Cerebellum (tissue), 4 donors: ENCODE measurements at places on chromosomes 3 and 15. TPM values are rescaled to one million over a fixed set of nuclear protein-coding genes. Genes with fewer than 3 reads are reported as not detected.

GTF2A2 gene
- 15.9 TPM for total RNA-seq

PLA2G4E gene
- not detected for total RNA-seq

SRGAP3 gene
- 130 TPM for total RNA-seq

B3GNT5 gene
- 19.9 TPM for total RNA-seq

MYLK gene
- 11.9 TPM for total RNA-seq

PLCL2 gene
- total RNA-seq, result 54.8 TPM

PROS1 gene
- total RNA-seq, result 16.1 TPM

PIK3R4 gene
- total RNA-seq, result 30.8 TPM

APOD gene
- total RNA-seq, result 5.2 TPM

PRKCI gene
- total RNA-seq, result 66.8 TPM

GCSAM gene
- total RNA-seq, result 0.27 TPM

GPR160 gene
- total RNA-seq, result 3.9 TPM

ATP10A gene
- total RNA-seq, result 1.6 TPM

GRCh38 chr15:85588677-85589076 is 206.0 kb downstream of the KLHL25 start:
- no peak for DNase-seq

DNA sequence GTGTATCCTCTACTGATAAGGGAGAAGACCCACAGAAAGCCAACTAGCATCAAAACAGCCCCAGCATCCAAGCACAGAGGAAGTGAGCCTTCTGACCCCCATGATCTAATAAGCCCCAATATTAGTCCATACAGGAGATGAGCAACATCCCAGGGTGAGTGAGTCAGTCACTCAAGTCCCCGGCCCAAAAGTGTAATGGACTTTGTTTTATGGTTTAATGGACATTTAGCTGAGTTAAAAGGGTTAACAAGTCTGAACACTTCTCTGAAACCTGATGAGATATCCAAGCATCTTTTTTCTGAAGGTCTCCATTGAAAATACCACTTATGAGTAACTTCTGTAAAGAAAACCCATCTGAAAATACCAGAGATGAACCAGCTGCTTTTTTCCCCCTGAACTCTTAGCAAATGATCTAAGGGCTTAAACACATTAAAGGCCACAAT is 115.6 kb downstream of the GREM1 start:
- no peak for DNase-seq

GRCh38 chr3:153246806-153247205 is 84.8 kb downstream of the RAP2B start:
- DNase-seq, result no peak

GRCh38 chr3:101509811-101510210 is 3.2 kb downstream of the SENP7 start:
- no peak for DNase-seq

DNA sequence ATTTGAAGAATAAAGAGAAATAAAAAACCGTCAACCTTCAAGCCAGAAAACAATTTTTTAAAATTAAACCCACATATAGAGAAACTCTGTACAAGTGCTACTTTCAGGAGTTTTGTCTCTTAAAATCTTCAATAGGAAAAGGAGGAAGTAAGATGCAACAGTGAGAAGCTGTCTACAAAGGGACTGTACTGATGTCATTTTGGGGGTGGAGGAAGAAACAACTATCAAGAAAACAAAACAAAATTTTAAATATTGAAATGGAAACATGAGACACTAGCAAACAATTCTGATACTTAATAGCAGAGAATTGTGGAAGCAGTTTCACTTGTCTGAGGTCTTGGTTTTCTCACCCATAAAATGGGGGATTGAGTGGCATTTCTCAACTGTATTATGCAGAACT is 84.4 kb downstream of the SLMAP start:
- no peak for DNase-seq

- peak; percentile 32 for DNase-seq
Observed at GRCh38 chr3:172076212-172076611, 36.8 kb downstream of the FNDC3B start.

DNA sequence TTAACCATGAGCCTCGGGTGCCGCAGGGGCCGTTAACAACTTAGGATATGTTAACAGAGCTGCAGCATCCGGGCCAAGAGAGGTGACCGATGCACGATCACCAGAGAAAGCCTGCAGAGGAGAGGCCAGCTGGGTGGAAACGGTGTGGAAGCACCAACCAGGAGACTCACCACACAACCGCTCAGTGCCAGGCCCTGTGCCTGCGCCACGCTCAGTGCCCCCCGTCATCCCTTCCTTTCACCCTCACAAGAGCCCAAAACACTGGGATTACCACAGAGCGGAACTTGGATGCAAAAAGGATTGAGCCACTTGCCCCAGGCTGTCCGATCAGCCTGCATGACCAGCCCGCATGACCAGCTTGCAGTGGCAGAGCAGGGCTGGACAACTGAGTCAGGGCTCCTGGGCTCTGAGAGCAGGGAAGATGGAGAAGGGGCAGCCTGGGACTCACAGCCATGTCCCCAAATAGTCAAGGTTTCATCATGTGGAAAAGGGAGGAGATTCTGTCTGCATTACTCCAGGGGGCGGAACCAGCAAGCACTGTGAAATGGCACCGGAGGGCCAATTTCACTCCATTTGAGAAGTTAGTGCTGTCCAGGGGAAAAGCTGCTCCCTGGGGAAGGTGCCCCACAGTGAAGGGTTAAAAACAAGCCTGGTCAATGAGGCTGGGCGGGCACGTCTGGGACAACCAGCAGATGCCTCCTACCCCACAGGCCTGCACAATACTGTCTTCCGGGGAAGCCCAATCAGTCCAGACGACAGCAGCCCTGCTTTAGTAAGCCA is 156.8 kb downstream of the ATP10A start:
- no peak for DNase-seq

DNA sequence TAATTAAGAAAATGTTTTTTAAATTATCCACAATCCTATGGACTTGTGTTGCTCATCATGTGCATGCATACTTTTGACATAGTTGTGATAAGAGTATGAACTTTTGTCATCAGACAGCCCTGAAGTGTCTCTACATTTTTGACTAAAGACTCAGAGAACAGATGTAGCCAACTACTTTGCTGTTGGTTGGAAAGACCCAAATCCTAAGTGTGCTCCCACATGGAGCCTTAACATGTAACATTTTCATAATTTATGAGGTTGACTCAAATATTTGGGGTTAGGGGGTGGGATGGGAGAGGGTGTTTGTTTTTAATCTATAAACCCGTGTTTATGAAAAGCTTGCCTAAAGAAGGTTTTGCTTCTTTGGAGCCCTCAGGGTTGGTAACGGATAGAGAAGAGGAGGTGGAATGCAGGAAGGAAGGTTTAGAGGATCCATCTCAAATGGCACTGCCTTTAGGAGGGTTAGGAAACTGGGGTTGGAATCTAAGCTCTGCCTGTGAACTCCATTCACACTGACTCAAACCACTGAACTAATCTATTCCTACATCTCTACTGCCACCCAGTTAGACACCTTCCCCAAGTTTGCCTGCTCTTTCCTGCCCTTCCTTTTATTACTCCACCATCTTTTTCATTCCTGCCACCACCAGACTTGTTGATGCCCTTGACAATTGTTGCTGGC is 3.7 kb downstream of the BOC start:
- no peak for DNase-seq

DNA sequence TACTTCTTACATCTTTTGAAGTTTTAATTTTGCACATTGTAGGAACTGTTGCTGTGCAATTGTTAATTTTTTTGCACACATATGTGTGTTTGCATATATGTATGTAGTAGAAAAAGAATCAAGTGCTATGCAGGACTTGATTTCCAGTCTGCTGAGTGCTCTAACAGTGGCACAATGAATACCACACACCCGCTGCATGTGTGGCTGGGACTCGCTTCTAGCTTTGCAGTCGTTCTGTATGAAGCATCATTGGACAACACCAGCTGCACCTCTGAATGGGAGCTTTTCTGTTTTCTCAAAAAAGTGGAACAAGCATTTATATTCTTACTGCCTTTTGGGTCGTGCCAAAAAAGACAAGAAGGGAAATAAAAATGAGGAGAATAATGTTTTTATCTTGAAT is 564.7 kb downstream of the FOXP1 start:
- DNase-seq, result no peak

DNA sequence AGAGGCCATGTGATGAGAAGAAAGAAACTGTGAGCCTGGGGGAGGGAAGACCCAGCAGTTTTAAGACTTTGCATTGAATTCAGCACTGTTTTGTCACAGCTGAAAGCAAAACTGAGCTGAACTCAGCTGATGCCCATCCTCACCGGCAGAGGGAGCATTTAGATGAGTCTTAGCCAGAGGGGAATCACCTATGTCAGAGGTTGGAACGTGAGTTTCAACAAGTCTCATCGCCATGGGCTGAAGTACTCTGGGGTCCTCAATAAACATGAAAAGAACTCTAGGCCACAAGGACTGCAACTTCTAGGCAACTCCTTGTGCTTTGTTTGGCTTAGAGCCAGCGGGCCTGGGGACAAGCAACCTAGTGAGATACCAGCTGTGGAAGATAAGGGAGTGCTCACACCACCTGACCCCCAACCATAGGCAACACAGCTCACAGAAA is 324.5 kb downstream of the TBL1XR1 start:
- no peak for DNase-seq

DNA sequence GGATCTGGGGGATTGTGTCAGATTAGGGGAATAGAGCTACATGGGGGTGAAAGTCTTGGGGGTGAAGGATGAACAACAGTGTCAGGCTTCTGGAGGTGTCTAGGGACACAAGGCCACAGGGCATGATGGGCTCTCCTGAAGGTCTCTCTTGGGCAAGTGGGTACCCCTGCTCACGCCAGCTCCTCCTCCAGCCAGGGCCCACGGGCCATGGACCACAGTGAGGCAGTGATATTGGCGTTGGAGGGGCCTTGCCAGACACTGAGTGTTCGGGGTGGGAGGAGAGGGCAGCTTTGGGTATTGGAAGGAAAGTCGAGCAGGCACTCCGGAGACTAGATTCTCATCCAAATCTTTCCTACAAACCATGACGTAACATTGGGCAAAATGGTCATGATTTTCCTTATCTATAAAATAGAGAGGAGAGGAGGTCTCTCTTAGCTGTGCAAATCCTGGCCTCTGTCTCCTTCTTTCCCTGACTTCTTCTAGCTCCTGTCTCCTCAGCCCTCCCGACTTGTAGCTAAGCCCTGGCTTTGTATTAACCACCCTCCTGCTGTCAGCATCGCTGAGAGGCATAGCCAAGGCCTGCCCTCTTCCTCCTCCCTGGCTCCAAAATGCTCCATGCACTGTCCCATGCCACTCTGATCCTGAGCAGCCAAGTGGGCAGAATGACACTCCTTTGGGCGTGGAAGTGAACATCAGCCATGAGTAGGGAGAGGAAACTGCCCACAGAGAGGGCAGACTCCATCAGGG is 24.0 kb upstream of the SRP14 start:
- DNase-seq, result no peak

- DNase-seq, result no peak
Observed at GRCh38 chr3:76024640-76025039, 239.3 kb upstream of the ZNF717 start.

- no peak for DNase-seq
Observed at GRCh38 chr3:194043516-194043915, 92.4 kb upstream of the HES1 start.

GRCh38 chr15:60477164-60477563 is 1.8 kb downstream of the ICE2 start:
- DNase-seq, result no peak

DNA sequence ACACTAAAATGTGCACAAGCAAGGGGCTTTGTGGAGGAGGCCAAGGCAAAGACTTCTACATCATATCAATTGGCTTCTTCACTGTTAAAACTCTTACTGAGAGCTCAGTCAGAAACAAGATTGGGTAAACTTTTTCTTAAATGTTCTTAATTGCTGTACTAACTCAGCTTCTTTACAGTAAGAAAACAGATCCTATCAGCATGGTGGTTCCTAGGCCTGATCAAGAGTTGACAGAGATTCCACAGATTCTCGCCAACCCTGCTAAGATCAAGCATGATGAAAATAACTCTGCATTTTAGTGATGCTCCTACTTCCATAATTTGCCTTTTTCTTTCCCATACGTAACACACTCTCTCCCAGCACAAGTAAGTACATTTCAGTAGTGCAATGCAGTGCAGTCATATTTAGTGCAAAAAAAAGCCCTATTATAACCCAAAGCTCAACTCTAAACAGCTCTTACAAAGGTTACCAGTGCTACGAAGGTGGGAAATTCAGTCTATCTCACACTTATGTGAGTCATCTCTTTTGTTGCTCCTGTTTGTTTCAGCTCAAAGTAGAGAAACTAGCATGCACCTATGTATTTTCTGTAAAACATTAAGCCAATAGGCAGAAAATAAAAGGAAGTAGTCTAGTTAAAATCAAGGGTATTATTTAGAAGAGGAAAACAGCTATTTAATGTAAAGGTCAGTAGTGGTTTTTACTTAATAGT is 29.9 kb downstream of the TIGIT start:
- no peak for DNase-seq

DNA sequence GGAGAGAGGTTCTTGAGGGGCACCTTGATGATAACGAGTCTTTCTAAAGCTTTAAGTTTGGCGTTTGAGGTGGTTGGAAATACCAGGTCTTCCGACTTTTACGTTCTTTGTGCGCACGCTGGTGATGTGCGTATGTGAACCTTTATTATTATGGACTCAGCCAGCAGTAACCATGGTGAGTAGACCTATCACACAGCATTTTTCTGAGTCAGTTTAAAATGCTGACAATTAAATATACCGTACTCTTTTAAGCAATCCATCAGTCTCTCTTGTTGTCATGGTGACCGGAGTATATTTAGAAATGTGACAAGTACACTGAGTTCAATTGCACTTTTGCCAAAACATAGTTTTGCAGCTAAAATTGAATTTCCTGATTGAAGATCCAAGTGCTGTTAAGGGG is 172.2 kb downstream of the LPP start:
- peak; percentile 21 for DNase-seq

DNA sequence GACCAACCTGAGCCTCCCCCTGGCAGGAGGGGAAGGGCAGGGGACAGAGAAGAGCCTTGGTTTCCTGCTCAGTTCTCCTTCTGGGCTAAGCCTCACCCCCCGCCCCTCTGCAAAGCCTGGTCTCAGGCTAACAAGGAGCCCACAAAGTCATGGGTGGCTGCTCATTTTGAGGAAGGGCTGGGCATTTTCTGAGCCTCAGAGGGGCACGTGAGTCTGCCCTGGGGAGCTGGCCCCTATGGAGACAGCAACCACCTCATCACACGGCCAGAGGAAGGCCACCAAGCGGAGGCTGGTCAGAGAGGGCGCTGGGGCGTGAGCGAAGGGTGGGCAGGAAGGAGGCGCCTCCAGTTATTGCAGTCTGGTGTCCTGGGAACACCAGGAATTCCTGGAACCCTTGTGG is 18.7 kb downstream of the ABTB1 start:
- DNase-seq, result no peak

DNA sequence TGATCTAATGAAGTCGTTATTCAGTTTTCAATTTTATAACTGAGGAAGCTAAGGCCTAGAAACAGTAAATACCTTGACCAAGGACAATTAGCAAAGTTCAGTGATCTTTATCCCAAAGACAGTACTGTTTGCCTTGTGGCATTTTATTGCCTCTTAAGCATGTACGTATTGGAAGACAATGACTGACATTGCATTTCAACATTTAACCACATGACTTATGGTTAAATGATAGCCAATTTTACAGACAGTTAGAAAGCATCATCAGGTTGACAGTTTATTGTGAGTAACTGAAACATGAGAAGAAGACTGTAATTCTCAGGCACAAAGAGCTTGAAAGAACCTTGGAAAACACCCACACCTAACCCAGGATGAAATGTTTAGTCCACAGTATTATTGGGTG is 390.8 kb upstream of the ZNF385D start:
- DNase-seq, result no peak
